ENCODE measurements at places on chromosomes 1 and 21.

DNA sequence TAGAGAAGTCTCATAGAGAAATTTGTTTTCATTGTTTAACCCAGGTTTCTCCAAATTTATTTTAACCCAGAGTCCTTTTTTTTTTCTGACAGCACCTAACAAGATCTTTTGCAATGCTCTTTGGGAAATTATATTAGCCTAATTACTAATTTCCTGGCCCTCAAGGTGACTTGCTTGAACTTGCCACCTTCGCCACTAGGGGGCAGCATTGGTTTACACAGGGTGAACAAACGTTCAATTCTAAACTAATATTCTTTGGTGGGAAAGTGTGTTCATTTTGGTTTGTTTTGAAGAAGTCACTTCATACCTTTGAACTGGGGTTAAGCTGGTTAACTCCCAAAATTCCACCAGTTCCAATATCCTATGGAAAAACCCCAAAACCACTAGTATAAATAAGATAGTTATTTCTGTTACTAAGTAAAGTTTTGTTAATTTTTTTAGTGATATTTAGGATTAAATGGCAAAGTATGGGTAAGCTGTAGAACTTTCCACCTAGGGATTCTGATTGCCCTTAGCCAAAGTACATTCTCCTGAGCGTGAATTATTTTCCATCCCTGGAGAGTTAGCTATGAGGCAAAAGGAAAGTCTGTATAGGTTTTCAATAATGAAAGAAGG is 13.0 kb downstream of the CCDC190 start:
- DNase-seq, result peak; percentile 54

GRCh38 chr1:55316947-55317662 is 101.9 kb upstream of the USP24 start:
- no peak for DNase-seq

- no peak for DNase-seq
Observed at GRCh38 chr21:36171741-36172331, 15.2 kb downstream of the DOP1B start.

DNA sequence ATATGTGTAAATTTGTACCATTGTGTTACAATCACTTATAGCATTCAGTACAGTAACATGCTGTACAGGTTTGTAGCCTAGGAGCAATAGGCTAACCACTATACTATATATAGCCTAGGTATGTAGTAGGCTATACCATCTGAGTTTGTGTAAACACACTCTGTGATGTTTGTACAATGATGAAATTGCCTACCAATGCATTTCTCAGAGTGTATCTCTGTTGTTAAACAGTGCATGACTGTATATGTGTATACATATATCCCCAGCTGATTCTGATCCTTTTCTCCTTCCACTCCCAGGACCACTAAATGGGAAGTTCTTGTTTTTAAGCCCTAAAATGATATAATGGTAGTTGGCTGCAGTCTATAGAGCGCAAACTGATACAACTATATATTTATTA is 7.8 kb downstream of the GNPAT start:
- no peak for DNase-seq
